Kidney (tissue), 22 donors: ENCODE measurements at places on chromosomes 5 and 9. TPM values are rescaled to one million over a fixed set of nuclear protein-coding genes. Genes with fewer than 3 reads are reported as not detected.

The SPATA31C1 gene
- not detected for total RNA-seq

DNA sequence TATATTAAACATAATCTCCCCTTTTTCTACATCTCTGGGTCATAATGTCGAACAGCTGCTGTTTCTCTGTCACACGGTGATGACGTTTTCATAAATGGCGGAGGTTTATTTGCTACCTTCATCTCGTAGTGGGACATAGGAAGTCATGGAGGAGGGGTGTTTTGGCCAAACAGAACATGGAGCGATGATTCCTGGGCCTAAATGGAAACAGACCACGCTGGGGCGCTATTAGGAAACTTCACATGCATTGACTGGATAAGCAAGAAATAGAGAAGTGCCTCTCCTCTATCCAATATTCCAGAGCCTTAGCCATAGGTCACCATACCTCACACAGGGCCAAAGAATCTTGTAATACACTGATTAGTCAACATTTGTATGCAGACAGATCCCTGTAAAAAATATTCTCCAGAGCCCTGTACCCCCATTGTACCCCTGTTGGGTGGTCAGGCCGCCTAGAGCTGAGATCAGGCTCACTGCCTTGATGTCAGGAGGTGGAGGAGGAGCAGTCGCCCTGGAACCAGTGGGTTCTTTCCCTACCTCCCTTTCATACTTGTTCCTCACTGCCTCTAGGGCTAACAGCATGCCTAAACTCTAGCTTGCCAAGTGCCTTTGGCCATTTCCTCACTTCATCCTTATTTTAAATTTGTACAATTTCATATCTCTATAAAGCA is 77.8 kb upstream of the SPIN1 start:
- no peak for DNase-seq

DNA sequence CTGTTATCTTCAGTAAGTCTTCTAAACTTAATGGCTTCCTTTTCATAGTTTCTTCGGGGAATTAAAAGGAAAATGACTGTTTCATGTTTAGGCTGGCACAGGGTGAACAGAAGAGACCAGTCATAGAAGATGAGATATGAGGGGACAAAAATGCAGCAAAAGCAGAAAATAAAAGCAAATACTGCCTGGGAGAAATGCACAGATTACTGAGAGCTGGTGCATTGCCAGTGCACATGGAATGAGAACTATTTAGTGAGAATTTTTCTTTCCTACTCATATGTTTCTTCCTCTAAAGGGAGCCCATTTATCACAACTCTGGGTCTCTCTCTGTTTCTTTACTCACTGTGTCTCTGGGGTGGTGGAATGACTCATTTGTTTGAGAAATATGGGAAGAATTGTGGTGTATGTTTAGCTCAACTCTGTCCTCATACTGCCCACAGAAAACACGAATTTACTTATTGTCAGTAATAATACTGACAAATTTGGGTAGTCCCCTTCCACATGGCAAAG is 25.9 kb upstream of the ANKRD55 start:
- no peak for DNase-seq

DNA sequence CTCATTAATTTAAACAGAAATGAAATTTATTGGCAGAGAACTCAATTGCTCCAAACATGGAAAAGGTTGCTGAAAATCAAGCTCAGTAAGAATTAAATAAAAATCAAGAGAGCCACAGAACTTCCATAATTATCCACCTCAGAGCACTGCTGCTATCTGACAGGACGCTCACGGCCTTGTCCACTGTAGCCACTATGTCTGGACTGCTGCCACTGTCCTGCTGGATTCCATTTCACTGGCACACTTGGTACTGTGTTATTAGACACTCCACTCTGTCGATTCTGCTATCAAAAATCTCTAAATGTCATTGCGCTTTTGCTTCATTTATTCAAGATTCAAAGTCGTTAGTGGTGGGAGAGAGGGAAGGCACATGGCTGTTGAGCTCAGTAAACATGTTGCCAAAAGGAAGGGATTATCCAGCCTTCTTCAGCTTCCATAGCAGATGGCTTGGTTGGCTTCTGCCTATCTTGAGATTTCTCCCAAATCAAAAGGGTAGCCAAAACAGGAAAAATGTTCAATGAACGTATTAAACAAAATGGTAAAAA is 815.0 kb downstream of the CDH18 start:
- no peak for DNase-seq

DNA sequence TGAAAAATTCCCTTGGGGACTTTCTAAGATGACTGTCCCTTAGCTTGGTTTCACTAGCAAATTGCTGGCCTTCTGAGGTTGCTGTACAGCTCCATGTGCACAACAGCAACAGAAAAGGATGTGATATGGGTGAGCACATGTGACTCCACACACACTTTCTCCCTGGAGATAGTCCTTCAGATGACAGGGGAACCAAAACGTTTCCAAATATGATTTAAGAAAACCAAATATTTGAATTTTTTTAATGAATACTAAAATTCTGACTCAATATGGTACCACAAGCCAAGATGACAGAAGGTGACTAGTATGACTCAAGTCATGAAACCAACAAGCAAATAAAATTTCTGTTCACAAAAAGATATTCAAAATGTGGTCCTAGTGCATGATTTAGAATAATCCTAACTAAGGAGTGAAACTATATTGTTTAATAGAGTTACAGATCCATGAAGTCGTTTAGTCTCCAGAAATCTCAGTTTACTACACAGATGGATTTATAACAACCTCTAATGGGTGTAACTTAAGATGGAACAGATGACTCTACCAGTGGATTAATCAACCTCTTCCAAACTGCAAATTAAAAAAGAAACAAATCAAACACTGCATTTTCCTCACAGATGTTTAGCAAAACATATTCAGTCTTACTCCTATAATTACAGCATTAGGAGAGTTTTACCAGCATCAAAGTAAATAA is 144.8 kb upstream of the PIK3R1 start:
- DNase-seq, result no peak

The THBS4 gene
- total RNA-seq, result 1.4 TPM

The CCL21 gene
- total RNA-seq, result 92.8 TPM

DNA sequence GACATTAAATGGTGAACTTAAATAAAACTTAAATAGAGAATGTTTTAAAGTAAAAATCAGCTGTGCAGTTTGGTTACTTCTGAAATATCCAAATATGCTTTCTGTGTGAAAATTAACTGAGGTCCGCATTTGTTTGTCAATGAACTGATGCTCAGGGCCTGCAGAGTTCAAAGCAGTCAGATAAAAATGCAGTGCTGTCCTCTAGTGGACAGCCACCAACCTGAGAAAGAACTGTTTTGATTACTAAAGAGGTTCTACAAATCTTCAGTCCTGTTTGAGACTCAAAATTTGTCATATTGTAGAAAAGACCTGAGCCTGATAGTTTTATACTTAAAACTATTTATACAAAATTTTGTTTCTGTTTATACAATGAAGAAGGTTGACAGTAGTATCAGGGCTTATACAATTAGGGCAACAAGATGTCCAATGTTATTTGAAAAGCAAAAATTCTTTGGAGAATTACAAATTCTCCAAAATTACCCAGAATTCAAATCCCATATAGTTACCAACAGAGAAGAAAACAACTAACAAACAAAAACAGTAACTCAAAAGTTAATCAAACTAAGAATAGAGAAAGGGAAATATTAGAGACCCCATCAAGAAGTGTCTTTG is 232.3 kb upstream of the TBCA start:
- peak; percentile 73 for DNase-seq

The IL5 gene
- not detected for total RNA-seq

- DNase-seq, result no peak
Observed at GRCh38 chr9:116124472-116125040, 29.0 kb upstream of the PAPPA start.

GRCh38 chr5:170819824-170820223 is 36.3 kb downstream of the GABRP start:
- DNase-seq, result no peak

The LRRTM2 gene
- 0.03 TPM for total RNA-seq

GRCh38 chr9:75092766-75093165 is 4.5 kb downstream of the OSTF1 start:
- no peak for DNase-seq

- DNase-seq, result no peak
Observed at GRCh38 chr5:120818128-120818527, 354.0 kb downstream of the PRR16 start.

GRCh38 chr5:73103870-73104299 is 16.5 kb upstream of the TMEM171 start:
- DNase-seq, result no peak

GRCh38 chr9:91741522-91741921 is 208.5 kb downstream of the ROR2 start:
- DNase-seq, result no peak
